Frontal cortex (tissue), 4 donors: ENCODE measurements at places on chromosomes 4 and X.

- no peak for DNase-seq
Measured at GRCh38 chr4:141340458-141340857, 119.8 kb downstream of the ZNF330 start.

GRCh38 chr4:15851969-15852368, 73.8 kb downstream of the CD38 start:
- no peak for DNase-seq

GRCh38 chr4:75180790-75181776, 248.2 kb downstream of the PARM1 start:
- no peak for DNase-seq

DNA sequence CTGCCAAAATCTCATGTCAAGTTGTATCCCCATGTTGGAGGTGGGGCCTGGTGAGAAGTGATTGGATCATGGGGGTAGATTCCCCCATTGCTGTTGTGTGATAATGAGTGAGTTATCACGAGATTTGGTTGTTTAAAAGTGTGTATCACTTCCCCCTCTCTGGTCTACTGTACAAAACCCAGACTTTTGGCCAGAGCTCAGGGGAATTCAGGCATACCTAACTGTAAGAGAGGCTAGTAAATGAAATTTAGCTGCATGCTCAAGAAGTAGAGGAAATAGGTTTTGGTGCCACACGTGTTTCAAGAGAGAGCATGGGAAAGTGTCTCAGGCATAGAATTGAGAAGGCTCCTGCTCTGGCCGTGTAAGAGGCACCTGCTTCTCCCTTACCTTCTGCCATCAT, 190.5 kb upstream of the GALNTL6 start:
- no peak for DNase-seq

DNA sequence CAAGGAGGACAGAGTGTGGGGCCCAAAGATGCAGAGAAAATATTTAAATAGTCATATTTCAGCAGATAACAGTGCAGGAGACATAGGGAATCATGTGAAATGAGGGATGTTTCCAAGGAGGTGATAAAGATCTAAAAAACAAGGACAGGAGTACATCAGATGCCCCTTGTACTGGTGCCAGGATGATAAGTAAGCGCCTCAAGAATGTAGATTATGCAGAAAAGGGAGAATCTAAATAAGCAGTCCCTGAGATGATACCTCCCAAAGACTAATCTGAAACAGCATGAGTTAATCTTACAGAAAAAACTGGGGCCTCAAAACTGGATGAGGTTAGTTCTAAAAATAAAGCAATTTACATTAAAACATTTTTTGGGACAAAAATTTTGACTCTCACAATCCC, 136.1 kb upstream of the WDFY3 start:
- no peak for DNase-seq

DNA sequence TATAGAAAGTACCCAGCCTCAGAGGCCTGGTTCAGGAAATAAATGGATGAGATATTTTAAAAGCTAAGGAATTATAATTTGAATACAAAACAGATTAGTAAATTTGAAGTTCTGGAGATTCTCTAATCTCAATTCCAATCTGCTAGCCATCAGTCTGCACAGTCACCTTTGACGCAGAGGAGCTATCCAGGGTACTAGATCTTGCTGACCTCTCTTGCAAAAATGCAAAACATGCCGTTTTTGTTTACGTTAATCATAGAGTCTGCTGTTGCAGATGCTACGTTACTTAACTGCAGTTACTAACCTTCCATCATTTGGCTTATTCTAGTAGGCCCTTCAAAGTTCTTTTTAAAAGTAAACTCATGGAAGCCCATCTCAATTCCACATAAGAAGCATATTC, 10.4 kb downstream of the CCSER1 start:
- DNase-seq: no peak

GRCh38 chr4:6271206-6271605, 1.6 kb downstream of the WFS1 start:
- no peak for DNase-seq

- no peak for DNase-seq
Measured at GRCh38 chrX:17443556-17443955, 68.6 kb downstream of the NHS start.

DNA sequence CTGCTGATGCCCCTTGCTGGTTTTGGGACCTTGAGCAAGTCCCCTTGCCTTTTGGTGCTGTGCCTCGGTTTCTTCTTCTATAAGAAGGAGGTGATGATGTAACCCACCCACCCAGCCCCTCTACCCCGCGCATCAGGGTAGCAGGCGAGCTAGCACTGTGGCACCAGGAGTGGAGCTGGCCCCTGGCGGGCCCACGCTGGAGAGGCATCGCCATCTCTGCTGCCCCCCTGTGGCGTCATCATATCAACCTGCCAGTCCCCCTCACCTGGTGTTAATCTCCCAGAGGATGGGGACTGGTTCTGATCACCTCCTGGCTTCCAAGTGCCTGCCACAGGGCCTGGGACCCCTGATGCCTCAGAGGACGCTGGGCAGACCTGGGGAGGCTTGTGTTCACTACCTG, 6.3 kb upstream of the SORCS2 start:
- DNase-seq: no peak

GRCh38 chr4:5157791-5158770, 106.8 kb downstream of the STK32B start:
- no peak for DNase-seq

GRCh38 chr4:26029568-26030131, 115.6 kb downstream of the SMIM20 start:
- DNase-seq: no peak

GRCh38 chr4:48184882-48185281, 50.8 kb upstream of the TXK start:
- no peak for DNase-seq

- no peak for DNase-seq
Measured at GRCh38 chrX:103927030-103927429, 35.4 kb upstream of the TMSB15B start.

GRCh38 chr4:60992037-60992436, 208.1 kb upstream of the ADGRL3 start:
- no peak for DNase-seq

DNA sequence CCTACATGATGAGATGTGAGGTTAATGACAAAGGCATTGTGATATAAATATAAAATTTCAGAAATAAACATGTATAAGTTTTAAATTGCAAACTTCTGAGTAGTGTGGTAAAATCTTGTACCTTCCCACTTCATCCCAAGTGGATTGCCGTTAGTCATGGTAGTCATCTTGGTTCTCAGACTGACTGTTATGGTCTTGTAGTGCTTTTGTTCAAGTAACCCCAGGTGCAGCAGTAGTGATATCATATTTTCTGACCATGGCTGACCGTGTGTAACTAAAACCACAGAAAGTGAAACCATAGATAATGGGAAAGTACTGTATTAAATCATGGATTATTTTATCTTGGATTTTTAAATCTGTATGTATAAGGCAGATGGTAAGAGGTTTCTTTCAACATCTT, 74.8 kb upstream of the SLIT2 start:
- no peak for DNase-seq

GRCh38 chr4:111475001-111475400, 670.3 kb upstream of the FAM241A start:
- DNase-seq: no peak

DNA sequence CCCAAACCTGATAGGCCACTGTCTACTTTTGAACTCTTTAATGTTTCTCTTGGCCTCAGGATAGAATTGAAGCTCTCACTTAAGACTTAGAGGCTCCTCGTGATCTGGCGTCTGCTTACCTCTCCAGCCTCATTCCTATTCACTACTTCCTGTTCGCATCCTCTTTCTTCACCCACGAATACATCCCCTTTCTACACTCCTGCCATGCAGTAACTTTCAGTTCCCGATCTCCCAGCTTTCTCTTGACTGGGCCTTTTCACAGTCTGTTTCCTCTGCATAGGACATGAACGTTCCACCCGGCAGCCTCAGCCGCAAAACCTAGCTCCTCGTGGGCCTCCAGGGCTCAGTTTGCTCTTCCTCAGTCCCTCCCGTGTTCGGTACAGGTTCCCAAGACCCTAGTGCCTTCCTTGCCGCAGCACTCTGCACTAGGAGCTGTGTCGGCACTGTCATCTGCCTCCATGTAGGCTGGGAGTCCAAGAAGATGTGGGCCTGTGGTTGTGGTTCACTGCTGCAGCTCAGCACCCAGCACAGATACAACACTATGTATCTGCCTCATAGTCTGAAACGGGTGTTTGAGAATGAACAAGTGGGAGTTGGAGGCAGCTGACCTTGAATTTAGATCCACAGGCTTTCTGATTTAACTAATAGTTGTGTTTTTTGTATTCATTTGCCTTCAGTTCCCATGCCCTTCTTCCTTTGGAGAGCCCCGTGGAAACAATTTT, 15.8 kb downstream of the RPL39 start:
- no peak for DNase-seq

GRCh38 chr4:72006586-72006985, 25.2 kb upstream of the NPFFR2 start:
- no peak for DNase-seq

DNA sequence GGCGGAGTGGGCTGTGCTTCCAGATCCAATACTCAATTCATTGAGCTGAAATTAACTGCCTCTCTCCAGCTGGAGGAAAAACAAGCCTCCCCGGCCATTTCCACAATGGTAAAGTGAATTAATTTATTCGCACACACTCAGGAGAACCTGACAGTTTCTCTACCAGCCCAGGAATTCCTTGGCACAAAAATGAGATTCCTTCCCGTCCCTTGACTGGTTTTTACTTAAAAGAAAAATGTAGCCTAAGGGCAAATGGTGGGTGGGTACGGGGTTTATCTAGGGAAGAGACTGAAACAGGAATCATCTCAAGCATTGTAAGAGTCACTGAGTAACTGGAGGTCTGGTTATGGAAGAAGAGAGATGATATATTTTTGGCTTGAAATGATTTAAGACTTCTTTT, 102.7 kb downstream of the VCX3A start:
- DNase-seq: no peak

- no peak for DNase-seq
Measured at GRCh38 chr4:153204728-153205648, 745 bp downstream of the TRIM2 start.

DNA sequence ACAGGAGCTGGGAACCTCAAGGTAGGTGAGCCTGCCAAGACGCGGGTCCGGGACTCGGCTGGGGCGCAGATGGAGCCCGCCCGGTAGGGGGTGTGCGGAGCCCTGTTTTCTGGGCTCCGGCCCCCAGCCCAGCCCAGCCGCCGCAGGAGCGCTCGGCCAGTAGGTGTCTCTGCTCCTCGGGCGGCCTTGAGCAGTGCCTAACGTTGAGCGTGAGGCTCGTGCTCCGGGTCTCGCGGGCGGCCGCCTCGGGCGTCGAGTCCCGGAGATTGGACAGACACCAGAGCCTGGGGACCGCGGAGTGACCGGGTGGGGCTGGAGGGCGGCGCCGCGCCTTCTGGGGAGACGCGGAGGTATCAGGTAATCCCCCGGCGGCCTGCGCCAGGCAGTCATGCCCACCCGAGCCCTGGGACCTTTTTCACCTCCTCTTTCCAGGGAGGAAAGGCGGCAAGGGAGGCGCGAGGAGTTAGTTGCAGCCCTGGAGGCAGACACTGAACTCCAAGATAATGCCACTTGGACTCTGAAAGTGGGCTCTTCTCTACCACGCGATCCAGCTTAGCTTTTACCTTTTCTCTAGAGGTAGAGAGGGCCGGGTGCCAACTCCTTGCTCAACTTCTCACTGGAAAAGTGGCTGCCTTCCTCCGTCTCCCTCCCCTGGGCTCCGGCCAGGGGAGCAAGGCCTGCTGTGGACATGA, 14.5 kb upstream of the FGG start:
- DNase-seq: peak; percentile 47

DNA sequence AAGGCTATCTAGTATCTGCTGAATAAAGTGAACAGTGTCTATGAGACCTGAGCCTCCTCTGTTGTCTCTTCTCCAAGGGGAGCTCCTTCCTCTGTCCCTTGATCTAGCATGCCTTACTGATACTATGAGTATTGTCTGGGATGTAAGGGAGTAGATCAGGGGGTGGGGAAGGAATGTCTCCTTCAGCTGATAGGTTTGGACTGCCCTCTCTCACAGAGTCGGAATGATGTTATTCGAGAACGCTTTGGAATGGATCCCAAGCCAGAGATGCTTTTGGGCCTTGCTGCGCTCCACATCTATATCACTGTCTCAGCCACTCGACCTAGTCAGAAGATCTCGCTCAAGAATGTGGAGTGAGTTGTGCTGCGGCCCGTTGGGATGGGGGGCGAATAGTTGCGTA, 68.3 kb upstream of the PRPS1 start:
- DNase-seq: no peak

DNA sequence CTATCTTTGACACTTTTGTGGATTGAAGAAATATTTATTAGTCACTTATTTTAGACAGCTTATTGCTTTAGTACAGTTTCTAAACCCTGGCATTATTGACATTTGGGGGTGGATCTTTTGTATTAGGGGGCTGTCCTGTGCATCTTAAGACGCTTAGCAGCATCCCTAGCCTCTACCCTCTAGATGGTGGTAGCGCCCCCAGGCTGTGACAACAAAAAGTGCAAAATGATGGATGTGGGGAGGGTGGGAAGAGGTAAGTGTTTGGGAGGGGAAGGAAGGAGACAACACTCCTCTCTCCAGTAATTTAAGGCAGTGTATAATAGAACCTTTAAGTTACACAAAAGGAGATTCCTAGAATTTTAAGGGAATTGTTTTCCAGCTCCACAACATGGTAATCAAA, 1210.6 kb downstream of the C4orf33 start:
- no peak for DNase-seq

- no peak for DNase-seq
Measured at GRCh38 chr4:158681629-158682028, 9.5 kb downstream of the ETFDH start.

GRCh38 chrX:38975368-38975942, 174.2 kb downstream of the MID1IP1 start:
- DNase-seq: no peak

GRCh38 chr4:152957437-152958171, 21.5 kb downstream of the FHDC1 start:
- no peak for DNase-seq

DNA sequence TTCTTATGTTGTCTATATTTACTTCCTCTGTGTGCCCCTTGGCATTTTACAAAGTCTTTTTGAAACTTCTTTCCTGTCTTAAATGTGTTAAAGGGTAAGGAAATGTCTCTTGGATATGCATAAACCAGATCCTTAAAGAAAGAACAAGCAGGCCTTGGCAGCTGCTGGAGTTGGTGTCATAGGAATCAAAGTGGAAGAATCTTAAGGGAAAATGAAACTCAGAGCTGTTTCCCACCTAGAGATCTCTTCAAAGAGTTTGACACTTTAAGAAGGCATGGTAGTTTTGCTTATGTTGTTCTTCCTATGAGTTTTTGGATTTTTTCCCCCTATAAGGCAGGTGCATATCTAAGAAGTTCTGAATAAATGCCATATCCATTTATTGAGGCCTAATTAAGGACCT, 37.0 kb upstream of the CWH43 start:
- DNase-seq: no peak

- no peak for DNase-seq
Measured at GRCh38 chrX:78653118-78653822, 5.9 kb downstream of the RTL3 start.

- peak; percentile 1 for DNase-seq
Measured at GRCh38 chrX:126770179-126770578, 49.4 kb upstream of the PRR32 start.

DNA sequence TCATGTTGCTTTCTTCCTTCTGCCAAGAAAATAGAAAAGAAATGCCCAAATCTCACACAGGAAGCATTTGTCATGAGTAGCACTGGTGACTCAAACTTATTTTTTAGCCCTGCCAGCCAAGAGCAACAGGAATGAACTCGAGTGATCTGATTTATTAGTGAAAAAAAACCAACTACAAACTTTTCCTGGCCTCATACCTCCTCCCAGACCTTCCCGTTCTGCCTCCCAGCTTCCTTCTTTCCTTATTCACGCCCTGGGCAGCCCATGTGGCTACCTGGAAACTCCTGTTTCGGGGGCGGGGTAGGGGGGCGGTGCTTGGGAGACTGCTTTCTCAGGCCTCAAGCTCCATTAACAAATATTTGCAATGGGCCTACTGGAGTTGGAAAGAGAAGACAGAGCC, 178.5 kb downstream of the NHS start:
- DNase-seq: no peak
